ENCODE measurements at places on chromosomes 2 and 18.

DNA sequence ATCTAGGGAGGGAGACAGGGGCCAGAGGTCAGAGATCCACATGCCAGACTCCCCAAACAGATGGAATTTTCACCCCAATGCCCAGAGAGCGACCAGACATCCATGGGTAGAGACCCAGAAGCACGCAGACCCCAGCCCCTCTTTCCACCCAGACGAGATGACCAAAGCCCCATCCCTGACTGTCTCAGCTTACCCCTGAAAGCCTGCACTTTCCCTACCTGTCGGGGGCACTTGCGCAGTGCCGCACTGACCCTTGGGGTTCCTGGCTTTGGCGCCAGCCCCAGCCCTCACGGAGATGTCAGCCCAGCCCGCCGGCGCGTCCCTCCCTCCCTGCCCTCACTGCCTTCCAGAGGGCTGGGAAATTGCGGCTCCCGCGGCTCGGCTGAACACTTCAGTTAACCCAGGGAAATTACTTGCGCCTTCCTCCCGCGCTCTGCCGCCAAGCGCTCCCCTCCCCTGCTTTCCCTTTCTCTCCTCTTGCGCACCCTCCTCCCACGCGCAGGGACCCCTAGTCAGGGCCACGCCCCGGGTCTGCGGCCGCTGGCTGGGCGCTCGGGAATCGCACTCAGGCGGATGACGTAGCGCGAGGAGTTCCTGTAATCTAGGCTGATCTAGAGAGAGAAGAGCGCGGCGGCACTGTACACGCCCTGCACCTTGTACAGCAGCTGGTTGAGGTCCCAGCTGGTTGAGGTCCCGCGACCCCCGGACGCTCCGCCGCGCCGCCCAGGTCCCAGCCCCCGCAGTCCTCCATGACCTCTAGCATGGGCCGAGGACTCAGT, 12.0 kb downstream of the ALPG start:
- no peak for DNase-seq

- DNase-seq: no peak
Observed at GRCh38 chr2:171325886-171326585, 107.8 kb downstream of the METTL8 start.

- no peak for DNase-seq
Observed at GRCh38 chr2:11695576-11695975, 25.6 kb upstream of the NTSR2 start.

DNA sequence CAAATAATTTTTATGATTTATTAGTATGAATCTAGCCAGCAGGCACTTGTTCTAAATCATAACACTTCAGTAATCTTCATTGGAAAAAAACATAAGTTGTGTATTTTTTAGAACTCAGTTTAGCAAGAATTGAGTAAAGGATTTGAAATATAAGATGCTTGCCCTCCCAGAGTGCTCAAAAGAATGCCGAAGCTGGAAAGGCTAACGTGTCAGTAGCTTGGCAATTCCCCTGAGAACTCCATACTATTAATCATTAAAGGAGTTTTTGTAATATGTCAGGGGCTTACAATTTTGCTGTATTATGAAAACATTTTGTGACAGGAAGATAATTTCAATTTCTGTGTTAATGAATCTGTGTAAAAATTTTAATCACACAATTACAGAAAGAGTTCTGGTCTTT, 122.7 kb downstream of the GULP1 start:
- no peak for DNase-seq

DNA sequence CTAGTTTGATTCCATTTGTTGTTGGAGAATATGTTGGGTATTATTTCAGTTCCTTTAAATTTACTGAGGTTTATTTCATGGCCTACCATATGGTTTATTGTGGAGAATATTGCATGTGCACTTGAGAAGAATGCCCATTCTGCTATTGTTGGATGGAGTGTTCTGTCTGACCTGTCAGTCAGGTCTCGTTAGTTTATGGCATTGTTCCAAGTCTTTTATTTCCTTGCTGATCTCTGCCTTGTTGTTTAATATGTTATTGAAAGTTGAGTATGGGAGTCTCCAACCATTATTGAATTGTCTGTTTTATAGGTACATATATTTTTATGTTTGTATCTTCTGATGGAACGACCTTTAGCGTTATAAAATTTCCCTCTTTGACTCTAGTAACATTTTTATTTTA, 86.3 kb downstream of the PTPN4 start:
- no peak for DNase-seq

DNA sequence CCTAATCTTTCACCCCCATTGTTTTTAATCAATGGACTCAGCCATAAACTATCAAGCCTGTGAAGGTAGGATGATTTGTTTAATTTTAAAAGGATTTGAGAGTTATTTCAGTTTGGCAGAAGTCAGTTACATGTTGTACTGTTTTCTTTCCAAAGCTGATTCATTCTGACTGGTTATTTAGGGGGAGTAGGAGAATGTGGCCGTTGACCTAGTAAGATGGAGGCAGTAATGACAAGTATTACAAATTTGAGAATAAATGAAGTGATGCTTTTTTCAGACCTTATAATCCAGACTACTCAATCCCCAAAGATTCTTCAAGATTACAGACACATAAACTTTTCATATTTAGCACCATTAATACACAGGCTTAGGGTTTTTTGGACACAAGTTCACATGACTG, 4.3 kb downstream of the EPHA4 start:
- no peak for DNase-seq

GRCh38 chr18:51330148-51330547, 132.7 kb upstream of the MEX3C start:
- no peak for DNase-seq

DNA sequence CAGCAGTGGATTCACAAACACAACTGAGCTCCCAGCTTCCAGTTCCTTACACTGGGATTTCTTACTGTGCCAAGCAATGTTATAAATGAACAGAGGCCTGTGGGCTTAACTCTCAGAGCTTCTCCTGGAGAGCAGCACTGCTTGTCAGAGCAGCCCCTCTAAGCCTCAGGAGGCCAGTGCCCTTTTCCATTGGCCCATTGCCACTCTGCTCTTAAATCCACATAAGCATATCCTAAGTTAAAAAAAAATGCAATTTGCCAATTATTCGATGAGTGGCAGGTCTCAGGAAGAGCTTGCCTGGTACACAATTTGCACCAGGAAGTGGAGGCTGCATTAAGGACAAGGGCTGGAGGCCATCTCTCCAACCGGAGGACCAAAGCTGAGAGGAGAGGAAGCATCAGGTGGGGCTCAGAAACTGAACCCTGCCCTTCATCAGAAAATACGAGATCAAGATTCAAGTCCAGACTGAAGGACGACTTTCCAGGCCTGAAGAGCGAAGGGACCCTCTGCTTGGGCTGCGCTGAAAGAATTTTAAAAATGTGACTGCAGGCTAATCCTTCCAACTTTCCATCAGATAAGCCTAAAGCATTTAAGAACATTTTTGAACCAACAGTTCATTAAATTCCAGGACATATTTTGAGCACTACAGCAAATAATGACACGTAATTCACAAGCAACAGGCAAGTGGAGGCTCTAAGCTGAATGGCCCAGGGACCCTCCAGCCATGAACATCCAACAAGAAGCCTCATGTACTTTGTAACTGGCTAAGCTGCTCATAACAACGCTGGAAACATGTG, 28.4 kb upstream of the PXDN start:
- DNase-seq: no peak

GRCh38 chr2:176101216-176101830, 1.7 kb downstream of the HOXD12 start:
- DNase-seq: no peak

- DNase-seq: no peak
Observed at GRCh38 chr2:54597153-54597848, 126.2 kb upstream of the EML6 start.

DNA sequence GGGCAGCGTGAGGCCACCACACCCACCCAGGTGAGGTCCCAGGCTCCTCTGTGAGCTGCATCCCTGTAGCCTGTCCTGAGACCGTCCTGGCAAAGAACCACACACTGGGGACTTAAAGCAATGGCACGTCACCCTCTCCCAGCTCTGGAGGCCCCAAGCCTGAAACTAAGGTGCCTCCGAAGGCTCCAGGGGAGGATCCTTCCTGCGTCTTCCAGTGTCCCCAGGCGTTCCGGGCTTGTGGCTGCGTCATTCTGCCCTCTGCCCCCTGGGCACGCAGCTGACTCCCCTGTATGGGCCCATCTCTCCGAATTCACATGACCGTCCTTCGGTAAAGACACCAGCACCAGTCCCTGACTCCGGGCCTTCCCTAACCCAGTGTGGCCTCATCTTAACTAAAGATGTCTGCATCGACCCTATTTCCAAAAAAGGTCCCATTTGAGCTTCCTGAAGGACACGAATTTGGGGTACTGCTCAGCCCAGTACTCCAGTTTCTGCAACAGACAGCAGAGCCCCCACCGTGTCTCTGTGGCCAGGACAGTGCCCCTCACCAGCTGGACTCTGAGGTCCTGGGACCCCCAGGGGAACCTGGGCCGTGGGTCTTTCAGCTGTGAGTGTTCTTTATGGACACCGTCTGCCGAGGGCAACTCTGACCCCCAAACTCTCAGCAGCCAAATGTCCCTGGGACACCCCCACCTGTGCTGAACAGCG, 75.2 kb upstream of the CTDP1 start:
- DNase-seq: no peak

GRCh38 chr2:214902286-214902685, 92.8 kb upstream of the BARD1 start:
- no peak for DNase-seq

GRCh38 chr2:145411493-145411892, 891.6 kb upstream of the ZEB2 start:
- DNase-seq: no peak

GRCh38 chr2:41896186-41896846, 151.5 kb upstream of the PKDCC start:
- no peak for DNase-seq

- DNase-seq: no peak
Observed at GRCh38 chr18:46261799-46262198, 157.6 kb downstream of the HAUS1 start.

GRCh38 chr2:172096626-172097547, 5.8 kb downstream of the DLX2 start:
- no peak for DNase-seq
